ENCODE measurements at places on chromosomes 5 and 9.

DNA sequence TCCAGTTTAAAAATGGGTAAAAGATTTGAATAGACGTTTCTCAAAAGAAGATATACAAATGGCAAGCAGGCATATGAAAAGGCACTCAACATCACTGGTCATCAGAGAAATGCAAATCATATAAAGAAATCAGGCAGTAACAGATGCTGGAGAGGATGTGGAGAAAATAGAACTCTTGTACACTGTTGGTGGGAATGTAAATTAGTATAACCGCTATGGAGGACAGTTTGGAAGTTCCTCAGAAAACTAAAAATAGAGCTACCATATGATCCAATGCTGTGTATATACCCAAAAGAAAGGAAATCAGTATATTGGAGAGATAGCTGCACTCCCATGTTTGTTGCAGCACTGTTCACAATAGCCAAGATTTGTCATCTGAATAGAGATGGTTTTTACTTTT lies 42.7 kb downstream of the SLC12A2 start:
- DNase-seq, result no peak

- no peak for DNase-seq
Measured at GRCh38 chr9:69809304-69809863, 11.2 kb upstream of the CFAP95 start.

DNA sequence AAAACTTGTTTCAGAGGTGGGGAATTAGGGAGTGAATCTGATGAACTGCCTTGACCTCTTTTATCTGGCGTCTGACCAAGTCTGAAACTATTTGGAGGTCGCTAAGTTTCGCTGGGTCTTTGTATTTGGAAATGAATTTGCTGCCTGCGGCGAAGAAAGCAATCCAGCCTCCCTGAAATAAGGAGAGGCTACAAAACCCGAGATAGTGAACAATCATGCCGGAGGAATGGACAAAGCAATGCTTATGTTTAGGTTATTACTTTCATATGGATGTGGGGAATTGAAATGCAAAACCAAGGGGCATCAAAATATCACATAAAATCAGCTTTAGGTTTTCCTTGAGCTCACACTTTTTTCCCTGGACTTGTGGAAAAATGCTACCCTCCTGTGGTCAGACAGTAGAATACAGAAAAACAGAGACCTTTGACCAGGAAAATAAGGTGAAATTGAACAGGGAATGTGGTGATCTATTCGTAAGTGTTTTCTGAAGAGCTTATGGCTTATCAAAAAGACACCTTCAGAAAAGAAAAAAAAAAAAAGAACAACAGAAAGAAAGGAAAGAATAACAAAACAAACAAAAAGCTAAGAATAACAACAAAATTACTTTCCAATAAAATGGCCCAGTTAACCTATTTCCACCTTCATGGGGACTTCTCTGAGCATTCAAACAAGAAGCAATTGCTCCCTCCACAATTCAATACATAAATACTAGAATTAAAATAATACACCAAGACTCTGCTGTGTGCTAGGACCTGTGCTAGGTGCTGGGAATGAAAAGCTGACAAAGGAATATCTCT lies 68.6 kb upstream of the DPYSL3 start:
- no peak for DNase-seq

DNA sequence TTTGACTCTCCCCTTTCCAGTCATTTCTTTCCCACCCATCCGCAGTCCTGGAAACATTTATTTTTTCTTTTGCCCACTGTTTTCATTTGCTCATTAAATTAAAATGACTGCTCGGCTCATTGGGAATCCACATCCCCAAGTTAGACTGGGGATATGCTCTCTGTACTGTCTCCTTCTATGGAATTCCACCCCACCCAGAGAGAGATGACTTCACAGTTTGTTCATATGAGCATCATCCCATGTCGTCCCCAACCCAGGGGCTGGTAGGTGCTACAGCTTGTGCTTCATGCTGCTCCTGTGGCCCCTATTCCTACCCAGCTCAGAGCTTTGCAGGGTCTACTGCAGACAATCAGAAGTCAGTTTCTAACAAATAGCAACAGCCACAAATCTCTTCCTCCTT lies 16.5 kb upstream of the RARS1 start:
- no peak for DNase-seq

DNA sequence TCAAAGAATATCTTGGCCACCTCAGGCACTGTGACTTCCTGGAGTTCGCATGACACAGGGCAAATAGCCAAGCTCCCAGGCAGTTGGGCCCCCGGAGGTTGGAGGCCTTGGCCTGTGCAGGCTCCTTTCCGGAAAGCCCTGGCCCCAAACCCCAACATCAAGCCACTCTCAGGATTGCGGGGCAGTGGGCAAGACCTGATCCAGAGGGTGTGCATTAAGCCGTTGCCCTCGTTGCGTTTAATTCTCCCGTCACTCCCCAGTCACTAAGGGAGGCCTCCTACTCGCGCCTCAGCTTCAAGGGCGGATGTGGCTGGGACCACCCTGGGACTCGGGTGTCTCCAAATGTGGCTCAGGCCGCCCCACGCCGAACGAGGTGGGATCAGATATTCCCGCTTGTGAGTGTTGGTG lies 60.1 kb downstream of the TMEM174 start:
- no peak for DNase-seq

- DNase-seq, result no peak
Measured at GRCh38 chr5:166505544-166505943, 1785.9 kb upstream of the WWC1 start.

DNA sequence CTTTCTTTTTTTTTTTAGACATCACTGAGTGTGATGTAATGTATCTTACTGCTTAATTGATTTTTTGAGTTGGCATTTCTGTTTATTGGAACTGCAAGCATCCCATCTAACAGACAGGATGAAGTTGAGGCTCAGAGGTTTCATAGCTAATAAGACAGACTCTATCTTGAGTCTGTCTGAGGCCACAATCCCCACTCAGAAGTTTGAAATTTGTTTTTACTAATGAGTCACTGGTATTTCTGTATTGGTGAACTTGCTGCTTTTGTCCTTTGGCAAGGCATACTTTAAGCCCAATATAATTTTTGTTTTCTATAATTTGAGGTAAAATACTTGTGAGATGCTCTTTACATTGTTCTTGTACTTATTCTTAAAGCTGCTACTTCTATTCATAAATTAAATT lies 491.2 kb downstream of the PSAT1 start:
- no peak for DNase-seq

- no peak for DNase-seq
Measured at GRCh38 chr5:6542421-6543345, 90.2 kb downstream of the NSUN2 start.

GRCh38 chr9:5278486-5278885 lies 26.0 kb downstream of the RLN2 start:
- DNase-seq, result no peak

GRCh38 chr5:168844016-168844921 lies 265.1 kb upstream of the PANK3 start:
- DNase-seq, result no peak

DNA sequence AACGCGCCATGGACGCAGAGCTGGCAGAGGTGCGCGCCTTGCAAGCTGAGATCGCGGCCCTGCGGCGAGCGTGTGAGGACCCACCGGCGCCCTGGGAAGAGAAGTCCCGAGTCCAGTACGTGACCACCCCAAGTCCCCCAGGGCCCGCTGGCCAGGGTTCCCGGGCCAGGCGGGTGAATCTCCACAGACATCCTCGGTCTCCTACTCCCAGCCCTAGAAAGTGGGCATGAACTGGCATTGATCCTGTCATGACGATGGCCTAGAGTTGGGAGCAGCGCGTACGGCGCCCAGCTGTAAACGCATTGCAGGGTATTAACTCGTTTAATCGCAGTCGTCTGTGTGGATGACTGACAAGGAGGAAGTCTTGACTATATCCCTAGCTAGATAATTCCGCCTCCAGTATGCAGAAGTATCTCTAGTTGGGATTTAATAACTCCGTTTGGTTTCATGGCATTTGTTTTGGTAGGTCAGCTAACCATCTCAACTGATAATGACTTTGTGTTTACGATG lies 293 bp downstream of the CENPP start:
- no peak for DNase-seq

DNA sequence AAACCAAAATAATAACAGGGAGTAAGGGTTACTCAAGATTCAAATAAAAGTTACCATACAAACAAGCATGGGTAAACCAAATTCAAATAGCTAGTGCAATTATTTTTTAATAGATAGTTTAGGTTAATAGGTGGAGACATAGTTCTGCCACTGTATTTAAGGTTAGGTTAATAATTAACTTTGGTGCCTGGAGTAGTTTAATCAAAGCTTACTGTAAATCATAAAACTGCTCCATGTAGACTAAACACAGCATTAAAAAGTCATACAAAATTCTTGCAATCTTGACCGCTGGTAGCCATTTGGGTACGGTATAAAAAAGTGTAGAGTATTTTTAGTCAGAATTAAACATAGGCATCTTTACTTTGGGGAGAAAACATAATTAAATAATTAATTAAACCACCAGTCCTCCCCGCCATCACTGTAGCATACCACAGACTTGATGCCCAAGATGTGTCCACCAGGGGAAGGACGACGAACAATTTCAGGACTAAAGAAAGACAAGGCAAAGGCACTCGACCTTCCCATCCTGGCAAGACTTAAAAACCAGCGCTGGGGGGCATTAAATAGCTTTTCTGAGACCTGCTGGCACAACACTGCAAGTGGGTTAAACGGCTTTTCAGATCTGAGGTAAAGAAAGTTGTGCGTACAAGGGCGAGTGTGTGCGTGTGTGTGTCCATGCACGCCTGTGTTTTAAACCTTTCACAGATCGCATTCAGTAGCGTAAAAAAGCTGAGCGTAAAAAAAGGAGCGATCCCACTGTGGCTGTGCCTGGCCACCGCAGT lies 2.9 kb downstream of the SEMA6A start:
- DNase-seq, result no peak

DNA sequence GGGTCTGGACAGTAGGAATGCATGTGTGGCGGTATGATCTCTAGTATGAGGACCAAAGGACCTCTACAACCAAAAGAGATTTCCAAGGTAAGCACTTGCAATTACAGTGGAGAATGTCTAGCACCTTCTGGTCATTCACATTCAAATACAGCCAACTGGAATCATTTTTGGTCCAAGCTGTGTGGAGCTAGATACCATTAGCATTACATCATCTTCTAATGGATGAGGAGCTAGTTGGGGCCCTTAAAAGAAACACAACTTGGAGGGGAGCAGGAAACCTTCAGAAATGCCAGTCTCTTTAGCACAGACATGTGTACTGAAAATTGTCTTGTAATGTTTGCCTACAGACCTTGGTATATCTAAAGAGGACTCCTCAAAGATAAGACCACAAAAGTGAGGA lies 244.7 kb downstream of the BNC2 start:
- no peak for DNase-seq

- DNase-seq, result no peak
Measured at GRCh38 chr5:173527671-173528070, 88.8 kb downstream of the BOD1 start.

DNA sequence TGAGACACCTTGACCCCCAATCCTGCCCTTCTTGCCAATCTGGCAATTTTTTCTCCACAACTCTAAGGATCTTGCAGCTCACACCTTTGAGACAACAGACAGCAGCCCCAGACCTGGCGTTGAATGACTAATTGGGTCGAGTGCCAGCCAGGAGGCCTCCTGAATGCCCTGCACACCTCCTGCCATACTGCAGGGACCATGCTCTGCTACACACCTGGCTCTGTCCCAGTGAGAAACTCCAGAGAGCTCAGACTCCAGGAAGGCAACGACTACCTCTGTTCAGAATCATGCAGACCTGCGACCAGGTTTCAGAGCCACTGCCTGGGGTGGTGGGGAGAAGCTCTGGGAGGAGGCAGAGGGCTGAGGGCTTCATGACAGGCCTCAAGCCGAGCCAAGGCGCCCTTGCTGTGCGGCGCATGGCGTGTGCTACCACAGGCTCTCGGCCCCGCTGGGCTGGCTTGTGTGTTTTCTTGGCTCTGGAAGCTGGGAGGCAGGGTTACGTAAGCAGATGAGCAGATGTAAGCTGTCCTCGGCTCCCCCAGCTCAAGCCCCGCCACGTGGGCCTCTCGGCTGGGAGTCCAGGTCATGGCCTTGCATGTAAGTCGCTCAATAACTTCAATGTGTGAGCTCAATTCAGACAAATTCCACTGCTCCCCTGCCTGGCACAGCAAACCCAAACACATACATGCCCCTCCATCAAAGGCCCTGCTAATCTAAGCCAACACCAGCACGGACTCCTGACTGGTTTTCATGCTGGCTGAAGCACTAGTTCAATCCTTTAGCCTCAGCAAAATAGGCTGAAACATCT lies 27.5 kb downstream of the B4GALT1 start:
- DNase-seq, result no peak

DNA sequence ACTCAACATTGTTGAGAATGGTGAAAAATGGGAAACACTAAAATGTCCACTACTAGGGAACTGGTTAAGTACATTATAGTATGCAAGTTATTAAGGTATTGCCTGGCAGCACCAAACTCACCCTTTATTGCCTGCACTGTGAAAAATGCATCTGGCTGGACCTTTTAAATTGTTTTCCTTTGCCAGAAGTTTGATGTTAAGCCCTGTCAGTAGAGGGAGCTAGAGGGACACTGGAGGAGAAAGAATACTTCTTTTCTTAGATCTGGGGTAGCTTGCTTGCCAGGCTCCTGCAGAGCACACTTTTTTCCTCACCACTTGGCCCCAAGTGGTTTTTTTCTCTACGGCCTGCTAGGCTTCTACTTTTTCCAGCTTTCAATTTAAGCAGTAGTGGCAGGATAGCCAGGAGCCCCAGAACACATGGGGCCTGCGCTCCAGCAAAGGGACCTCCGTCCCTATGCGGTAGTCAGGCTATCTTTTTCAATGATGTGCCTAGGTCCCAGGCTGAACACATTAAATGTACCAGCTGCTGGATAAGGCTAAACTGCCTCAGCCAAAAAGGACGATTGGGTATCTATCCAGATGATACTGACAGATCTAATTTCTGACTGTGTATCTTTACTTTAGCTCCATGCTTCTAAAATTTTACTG lies 8.0 kb upstream of the HABP4 start:
- no peak for DNase-seq

- no peak for DNase-seq
Measured at GRCh38 chr5:44845777-44846176, 37.0 kb downstream of the MRPS30 start.

DNA sequence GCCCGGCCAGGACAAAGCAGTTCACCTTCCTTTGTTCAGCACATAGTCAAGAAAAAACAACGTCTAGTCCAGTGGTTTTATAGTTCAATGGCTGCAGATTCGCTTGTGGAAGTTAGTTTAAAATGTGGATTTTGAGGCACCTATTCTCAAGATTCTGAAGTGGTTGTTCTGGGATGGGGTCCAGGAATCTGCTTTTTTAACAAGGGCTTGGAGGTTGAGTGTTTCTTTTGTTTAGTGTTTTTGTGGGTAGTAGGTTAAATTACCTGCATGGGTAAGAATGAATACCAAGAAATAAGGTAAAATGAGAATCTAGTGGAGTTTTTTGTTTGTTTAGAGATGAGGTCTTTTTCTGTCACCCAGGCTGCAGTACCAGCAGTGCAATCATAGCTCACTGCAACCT lies 28.4 kb upstream of the NADK2 start:
- DNase-seq, result no peak

DNA sequence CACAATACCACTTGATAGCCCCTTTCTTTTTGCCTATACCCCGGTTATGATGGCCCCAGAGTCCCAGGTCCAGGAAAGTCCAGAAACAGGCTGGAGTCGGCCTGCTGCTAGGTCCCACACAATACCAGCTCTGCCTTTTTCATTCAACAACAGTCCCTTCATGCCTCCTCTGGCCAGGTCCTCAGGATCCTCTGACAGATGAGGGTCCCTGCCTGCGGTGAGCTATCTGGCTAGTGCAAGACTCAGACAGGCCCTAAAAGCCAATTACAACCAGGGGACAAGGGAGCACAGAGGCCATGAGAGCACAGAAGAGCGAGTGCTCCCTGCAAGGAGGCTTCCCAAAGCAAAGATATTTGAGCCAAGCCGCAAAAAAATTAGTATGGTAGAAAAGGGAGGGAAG lies 84.8 kb upstream of the ZBTB43 start:
- DNase-seq, result no peak
